BJ (cell line): ENCODE measurements at places on chromosomes 12 and 14. TPM values are rescaled to one million over a fixed set of nuclear protein-coding genes. Genes with fewer than 3 reads are reported as not detected.

KRT79 gene
- polyA plus RNA-seq: not detected in 2 replicates

PFDN5 gene
- polyA plus RNA-seq: 965 and 1,130 TPM in 2 replicates

KLRB1 gene
- not detected in 2 replicates for polyA plus RNA-seq

CDH24 gene
- polyA plus RNA-seq: 9.0 and 14.8 TPM in 2 replicates

RERG gene
- 0.04 TPM in 1 of 2 replicates, not detected in the other for polyA plus RNA-seq

GZMH gene
- polyA plus RNA-seq: not detected in 2 replicates

FICD gene
- polyA plus RNA-seq: 1.9 and 2.0 TPM in 2 replicates

PRH2 gene
- polyA plus RNA-seq: 0.18 TPM in 1 of 2 replicates, not detected in the other

SERPINA10 gene
- polyA plus RNA-seq: not detected in 2 replicates

SH2B3 gene
- 19.4 and 20.2 TPM in 2 replicates for polyA plus RNA-seq

AKAP3 gene
- polyA plus RNA-seq: 0.98 and 1.1 TPM in 2 replicates

CABP1 gene
- polyA plus RNA-seq: 0.32 TPM in 1 of 2 replicates, not detected in the other

FAM90A1 gene
- polyA plus RNA-seq: 0.20 and 0.22 TPM in 2 replicates

PTPN6 gene
- polyA plus RNA-seq: 0.15 and 0.27 TPM in 2 replicates

KRT5 gene
- not detected in 2 replicates for polyA plus RNA-seq

CD163L1 gene
- 1.0 and 1.6 TPM in 2 replicates for polyA plus RNA-seq

OR4L1 gene
- polyA plus RNA-seq: not detected in 2 replicates

DIO2 gene
- polyA plus RNA-seq: 70.9 and 81.9 TPM in 2 replicates

SLCO1B3 gene
- polyA plus RNA-seq: not detected in 2 replicates

BMP4 gene
- 9.3 and 10.1 TPM in 2 replicates for polyA plus RNA-seq

ERP29 gene
- polyA plus RNA-seq: 87.6 and 138 TPM in 2 replicates
